ENCODE measurements at places on chromosomes 3 and 15.

- DNase-seq = no peak
Measured at GRCh38 chr3:190494907-190495306, 19.0 kb upstream of the IL1RAP start.

- no peak for DNase-seq
Measured at GRCh38 chr3:8359133-8359532, 142.5 kb upstream of the LMCD1 start.

GRCh38 chr15:70596354-70597055, 166.9 kb downstream of the UACA start:
- DNase-seq = peak; percentile 56

- no peak for DNase-seq
Measured at GRCh38 chr3:7754653-7755441, 746.8 kb upstream of the LMCD1 start.

All from NK-92 treated with Interleukin-12 subunit alpha and Interleukin-12 subunit beta, amount 100 ng/mL, for 24 hours (cell line).